Islet precursor cell (in vitro differentiated cells): ENCODE measurements at places on chromosomes 3 and 15.

GRCh38 chr3:179005213-179005612, 66.4 kb downstream of the ZMAT3 start:
- DNase-seq, result no peak

DNA sequence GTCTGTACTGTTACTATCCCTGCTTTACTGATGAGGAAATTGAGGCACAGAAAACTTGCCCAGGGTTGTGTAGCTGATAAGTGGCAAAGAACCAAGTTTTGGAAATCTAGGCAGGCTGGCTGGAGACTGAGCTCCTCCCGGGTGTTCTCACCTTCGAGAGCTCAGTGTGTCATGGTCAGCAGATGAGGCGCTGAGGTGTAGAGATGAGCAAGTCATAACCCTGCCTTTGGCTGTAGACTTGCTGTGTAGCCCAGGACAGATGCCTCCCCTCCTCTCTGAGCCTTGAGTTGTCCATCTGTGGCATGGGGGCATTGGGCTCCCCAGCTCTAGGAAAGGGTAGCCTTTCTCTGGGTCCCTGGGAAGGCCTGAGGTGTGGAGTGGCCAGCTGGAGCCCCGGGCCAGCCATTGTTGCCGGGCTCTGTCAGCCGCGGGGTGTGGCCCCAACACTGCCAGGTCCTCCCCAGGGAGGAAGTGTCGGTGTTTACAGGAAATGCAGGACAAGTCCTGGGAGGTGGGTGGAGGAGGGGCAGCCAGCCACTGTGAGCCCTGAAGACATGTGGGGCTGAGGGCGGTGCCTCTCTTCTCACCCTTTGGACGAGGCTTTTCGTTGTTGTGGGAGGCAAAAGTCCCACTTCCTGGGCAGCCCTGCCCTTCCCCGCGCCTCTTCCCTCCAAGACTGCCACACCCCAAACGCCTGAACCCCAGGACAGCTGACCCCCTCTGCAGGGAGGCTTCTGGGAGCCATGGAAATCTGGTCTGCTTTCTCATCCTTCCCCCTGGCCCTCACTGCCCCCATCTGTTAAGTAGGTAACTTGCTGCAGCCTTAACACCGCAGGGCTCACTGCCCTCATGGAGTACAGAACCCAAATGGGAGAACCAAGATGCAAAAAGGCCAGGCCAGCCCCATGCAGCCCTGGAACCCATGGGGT, 29.1 kb downstream of the FGD5 start:
- DNase-seq, result peak; percentile 84

DNA sequence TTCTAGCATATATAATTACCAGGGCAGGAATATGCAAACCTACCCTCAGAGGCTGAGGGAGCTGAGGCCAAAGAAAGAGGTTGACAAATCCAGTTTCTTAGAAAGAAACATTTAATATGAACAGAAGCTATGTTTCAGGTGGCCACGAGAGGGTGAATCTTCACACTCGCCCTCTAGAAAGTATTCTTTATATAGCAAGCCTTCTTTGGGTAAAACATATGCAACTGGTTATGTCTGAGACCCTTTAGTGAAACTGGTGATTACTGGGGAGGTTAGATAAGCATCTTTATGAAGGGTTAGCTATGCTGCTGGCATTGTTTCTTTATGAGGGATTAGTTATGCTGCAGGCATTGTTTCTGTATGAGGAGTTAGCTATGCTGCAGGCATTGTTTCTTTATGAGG, 50.7 kb upstream of the GOLGA6L2 start:
- DNase-seq, result no peak

DNA sequence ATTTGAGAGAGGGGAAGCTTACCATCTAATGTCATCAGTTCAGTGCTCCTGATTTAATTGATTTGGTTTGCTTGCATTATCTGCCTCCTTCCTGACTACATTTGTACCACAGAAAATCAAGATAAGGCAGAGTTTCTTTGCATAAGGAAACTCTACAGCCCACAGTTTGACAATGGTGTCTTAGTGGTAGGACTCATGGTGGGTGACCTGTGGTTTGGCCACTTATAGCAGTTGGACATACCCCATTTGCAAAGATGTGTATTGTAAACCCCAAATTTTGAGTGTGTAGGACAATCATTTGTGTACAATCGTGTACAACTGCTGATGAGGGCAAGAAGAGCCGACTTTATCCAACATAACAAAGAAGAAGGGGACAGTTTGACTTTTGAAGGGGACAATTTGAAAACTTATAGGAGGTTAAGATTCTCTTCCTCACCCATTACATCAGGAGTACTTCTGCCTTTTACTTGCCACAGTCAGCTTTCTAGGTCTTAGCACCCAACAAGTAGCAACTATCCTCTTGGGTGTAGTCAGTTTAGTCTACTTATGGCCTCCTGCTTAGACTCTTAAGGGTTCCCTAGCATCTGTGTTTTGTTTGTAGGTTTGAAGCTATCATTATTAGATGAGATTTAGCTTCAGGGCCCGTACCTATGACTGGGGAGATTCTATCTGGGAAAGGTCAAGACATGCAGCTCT, 6.2 kb downstream of the TGFBR2 start:
- DNase-seq, result no peak

DNA sequence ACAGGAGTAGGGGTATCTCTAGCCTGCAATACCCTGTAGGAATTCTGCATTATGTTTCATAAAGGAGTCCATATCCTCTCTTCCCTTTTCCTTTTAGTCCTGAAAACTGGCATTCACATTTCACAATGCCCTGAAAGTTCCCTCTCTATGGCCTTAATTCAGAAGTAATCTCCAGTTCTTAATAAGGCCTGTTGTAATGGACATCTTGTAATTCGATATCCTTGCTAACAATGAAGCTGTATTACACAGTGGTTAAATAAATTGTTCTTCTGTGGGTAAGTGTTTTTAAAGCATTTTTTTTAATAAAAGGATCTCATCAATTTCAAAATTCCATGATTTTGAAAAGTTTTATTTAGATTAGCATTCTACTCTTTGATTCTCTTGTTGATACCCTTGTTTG, 34.3 kb upstream of the NEO1 start:
- no peak for DNase-seq

GRCh38 chr15:29656636-29657475, 165.4 kb downstream of the TJP1 start:
- DNase-seq, result peak; percentile 92

DNA sequence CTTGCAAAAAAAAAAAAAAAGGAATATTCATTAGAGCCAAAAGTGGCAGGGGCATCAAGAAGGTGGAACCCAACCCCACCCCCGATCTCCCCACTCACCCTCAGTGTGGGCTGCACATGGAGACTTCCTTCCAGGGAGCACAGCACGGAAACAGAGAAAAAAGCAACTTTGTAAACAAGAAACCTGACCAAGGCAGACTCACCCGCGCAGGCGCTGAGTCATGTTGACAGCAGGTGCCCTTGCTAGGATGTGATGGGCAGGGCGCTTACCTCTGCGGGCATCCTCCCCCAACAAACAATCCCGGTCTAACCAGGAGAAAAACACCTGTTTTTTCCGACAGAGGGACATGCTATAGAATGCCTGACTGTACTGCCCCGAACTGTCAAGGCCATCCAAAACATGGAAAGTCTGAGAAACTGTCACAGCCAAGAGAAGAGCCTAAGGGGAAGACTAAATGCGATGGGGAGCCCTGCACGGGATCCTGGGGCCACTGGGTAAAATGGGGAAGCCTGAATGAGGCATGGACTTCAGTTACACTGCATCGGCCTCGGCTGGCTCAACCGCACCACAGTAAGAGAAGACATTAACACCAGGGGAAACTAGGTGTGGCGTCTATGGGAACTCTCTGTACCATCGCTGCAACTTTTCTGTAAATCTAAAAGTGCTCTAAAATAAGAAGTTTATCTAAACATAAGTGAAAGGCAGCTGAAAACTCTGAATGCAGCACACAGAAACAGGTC, 66.7 kb upstream of the GATA2 start:
- no peak for DNase-seq

GRCh38 chr3:172275586-172275985, 172.7 kb downstream of the GHSR start:
- no peak for DNase-seq

- peak; percentile 99 for DNase-seq
Measured at GRCh38 chr15:77527164-77527778, 105.4 kb downstream of the LINGO1 start.
